Right atrium auricular region (tissue), 2 donors: ENCODE measurements at places on chromosomes 3 and 15. TPM values are rescaled to one million over a fixed set of nuclear protein-coding genes. Genes with fewer than 3 reads are reported as not detected.
A peak's percentile ranks its signal among the peaks of the same experiment; 100 is the strongest.

The EPHB1 gene
- 1.9 TPM for total RNA-seq

The CTNNB1 gene
- total RNA-seq: 156 TPM

- no peak for DNase-seq
These were observed 55.0 kb upstream of the ABHD10 start for GRCh38 chr3:111923806-111924205.

- peak; percentile 81 for DNase-seq
These were observed 3.5 kb downstream of the ZNF710 start for GRCh38 chr15:90004671-90005070.

- DNase-seq: no peak
These were observed 5.3 kb upstream of the SRGAP3 start for GRCh38 chr3:9254764-9255163.

- DNase-seq: no peak
These were observed 217.2 kb downstream of the THSD4 start for GRCh38 chr15:71332431-71333004.

- DNase-seq: no peak
These were observed 9.0 kb downstream of the CLDND1 start for GRCh38 chr3:98513736-98514135.

DNA sequence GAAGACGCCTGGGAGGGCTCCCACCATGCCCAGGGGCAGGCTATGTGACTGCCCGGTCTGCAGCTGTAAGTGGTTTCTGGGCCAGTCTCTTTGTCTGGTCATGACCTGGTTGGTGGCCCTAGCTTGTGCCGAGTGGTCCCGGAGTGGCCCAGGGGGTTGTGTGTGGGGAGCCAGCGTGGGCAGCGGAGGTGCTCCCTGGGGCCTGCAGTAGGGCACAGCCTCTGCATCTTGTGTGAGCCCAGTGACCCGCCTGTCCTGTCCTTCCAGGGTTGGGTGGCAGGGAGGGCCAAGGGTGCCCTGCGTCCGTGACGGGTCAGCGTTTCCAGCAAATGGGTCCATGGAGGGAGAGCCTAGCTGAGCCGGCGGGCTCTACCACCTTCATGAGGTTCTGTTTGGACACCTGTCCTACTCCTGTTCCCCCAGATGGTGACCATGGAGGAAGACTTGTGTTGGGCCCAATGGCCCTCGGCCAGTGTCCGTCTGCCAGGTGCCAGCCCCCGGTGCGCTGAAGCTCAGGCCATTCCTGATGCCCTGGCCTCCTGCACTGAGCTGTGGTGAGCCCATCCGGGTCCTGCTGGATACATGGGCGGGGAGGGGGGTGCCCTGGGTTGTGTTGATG, 215.4 kb downstream of the SNRPN start:
- DNase-seq: no peak
